ENCODE measurements at places on chromosomes 12 and 14. TPM values are rescaled to one million over a fixed set of nuclear protein-coding genes. Genes with fewer than 3 reads are reported as not detected.

DNA sequence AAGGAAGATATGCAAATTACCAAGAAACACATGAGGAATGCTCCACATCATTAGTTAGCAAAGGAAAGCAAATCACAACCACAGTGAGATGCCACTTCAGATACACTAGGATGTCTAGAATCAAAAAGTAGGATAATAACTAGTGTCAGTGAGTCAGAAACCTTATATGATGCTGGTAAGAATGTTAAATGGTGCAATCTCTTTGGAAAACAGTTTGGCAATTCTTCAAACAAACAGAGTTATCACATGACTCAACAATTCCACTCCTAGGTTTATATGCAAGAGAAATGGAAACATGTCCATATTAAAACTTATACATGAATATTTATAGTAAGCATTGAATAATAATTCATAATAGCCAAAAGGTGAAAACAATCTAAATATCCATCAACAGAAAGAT is 220.9 kb downstream of the FOXG1 start:
- H3K36me3 ChIP-seq = no peaks in the 10 kb centered on the region
- H3K27me3 ChIP-seq = no peaks in the 10 kb centered on the region
- H3K4me3 ChIP-seq = no peak overlapping the region
- no peak overlapping the region for H3K27ac ChIP-seq

ESPL1 gene
- 61.9 TPM for total RNA-seq

YEATS4 gene
- 23.5 TPM for total RNA-seq

GRCh38 chr12:106866426-106867080 is 89.2 kb upstream of the TMEM263 start:
- no peaks in the 10 kb centered on the region for H3K4me1 ChIP-seq
- peaks cover 4% of the 10 kb centered on the region for H3K36me3 ChIP-seq
- H3K27me3 ChIP-seq = no peaks in the 10 kb centered on the region

GRCh38 chr14:93320489-93320888 is 12.3 kb downstream of the BTBD7 start:
- H3K27ac ChIP-seq = peak overlapping the region; percentile 66
- no peak overlapping the region for H3K4me3 ChIP-seq
- H3K4me1 ChIP-seq = peaks cover 27% of the 10 kb centered on the region
- H3K27me3 ChIP-seq = no peaks in the 10 kb centered on the region

CSRP2 gene
- total RNA-seq = 1.6 TPM

SOAT2 gene
- 1.9 TPM for total RNA-seq

GPR65 gene
- 8.2 TPM for total RNA-seq

GRCh38 chr12:12267742-12268200 is 927 bp upstream of the LRP6 start:
- H3K27me3 ChIP-seq = no peaks in the 10 kb centered on the region
- no peaks in the 10 kb centered on the region for H3K36me3 ChIP-seq
- DNase-seq = no peak

KRT79 gene
- total RNA-seq = not detected

- H3K36me3 ChIP-seq = no peaks in the 10 kb centered on the region
- no peak overlapping the region for H3K4me3 ChIP-seq
- H3K27ac ChIP-seq = no peak overlapping the region
- no peaks in the 10 kb centered on the region for H3K27me3 ChIP-seq
- H3K4me1 ChIP-seq = peaks cover 27% of the 10 kb centered on the region
These were observed 40.5 kb downstream of the PSMA6 start for GRCh38 chr14:35332517-35333263.

LGR5 gene
- total RNA-seq = not detected

GRCh38 chr12:97229004-97229403 is 233.6 kb upstream of the RMST start:
- DNase-seq = no peak
- H3K36me3 ChIP-seq = no peaks in the 10 kb centered on the region
- H3K27ac ChIP-seq = no peak overlapping the region
- H3K4me3 ChIP-seq = no peak overlapping the region
- H3K4me1 ChIP-seq = no peaks in the 10 kb centered on the region
- no peaks in the 10 kb centered on the region for H3K27me3 ChIP-seq

MUCL1 gene
- total RNA-seq = not detected

DNA sequence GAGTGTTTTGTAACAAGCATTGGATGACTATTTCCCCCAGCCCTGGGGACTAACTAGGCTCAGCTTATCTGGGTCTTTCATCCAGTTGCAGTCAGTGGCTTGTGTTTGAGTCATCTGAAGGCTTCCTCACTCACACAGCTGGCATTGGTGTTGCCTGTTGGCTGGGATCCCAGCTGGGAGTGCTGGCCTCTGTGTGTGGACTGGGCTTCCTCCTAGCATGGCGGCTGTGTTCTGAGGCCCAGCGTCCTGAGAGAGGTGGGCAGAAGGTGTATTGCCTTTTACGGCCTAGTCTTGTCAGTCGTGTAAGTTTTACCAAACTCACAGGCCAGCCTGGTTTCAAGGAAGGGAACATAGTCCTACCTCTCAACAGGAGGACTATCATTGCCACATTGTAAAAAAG is 28.3 kb upstream of the PPP2R5C start:
- H3K27ac ChIP-seq = no peak overlapping the region
- DNase-seq = no peak
- peaks cover 13% of the 10 kb centered on the region for H3K4me1 ChIP-seq
- H3K27me3 ChIP-seq = no peaks in the 10 kb centered on the region
- no peaks in the 10 kb centered on the region for H3K36me3 ChIP-seq

- no peaks in the 10 kb centered on the region for H3K27me3 ChIP-seq
- H3K4me3 ChIP-seq = no peak overlapping the region
- H3K27ac ChIP-seq = no peak overlapping the region
- H3K36me3 ChIP-seq = peaks cover 9% of the 10 kb centered on the region
- no peaks in the 10 kb centered on the region for H3K4me1 ChIP-seq
- no peak for DNase-seq
These were observed 41.5 kb downstream of the RNFT2 start for GRCh38 chr12:116779597-116779996.

- H3K27me3 ChIP-seq = no peaks in the 10 kb centered on the region
- H3K36me3 ChIP-seq = no peaks in the 10 kb centered on the region
- H3K4me1 ChIP-seq = no peaks in the 10 kb centered on the region
- DNase-seq = no peak
- H3K4me3 ChIP-seq = no peak overlapping the region
These were observed 129.8 kb upstream of the TMEM132C start for GRCh38 chr12:128137140-128137539.

DNA sequence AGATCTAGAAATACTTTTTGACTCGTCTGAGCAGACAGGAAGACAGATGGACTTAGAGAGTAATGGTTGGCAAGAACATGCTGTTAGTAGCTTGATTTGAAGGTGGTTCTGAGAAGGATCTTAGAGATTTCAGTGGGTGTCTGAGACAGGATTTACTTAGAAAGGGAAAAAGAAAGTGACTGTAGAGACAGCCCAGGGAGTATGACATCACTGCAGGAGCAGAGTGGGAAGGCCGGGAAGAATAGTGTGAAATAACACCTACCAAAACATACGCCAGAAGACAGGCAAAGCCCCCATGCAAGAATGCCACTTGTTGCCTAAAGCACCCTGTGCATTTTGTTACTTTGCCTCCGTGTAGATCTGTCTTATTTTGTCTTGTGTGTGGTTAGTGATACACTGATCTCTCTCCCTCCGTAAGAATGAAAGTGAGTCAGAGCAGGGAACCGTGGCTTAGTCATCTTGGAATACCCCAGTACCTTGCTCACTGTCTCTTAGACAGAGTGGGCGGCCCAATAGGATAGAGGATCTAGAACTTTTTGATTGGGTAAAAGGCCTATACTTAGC is 161.3 kb upstream of the IFNG-AS1 start:
- H3K4me1 ChIP-seq = no peaks in the 10 kb centered on the region
- DNase-seq = no peak
- H3K36me3 ChIP-seq = no peaks in the 10 kb centered on the region
- no peak overlapping the region for H3K27ac ChIP-seq

GRCh38 chr12:127422935-127423566 is 843.9 kb upstream of the TMEM132C start:
- no peak overlapping the region for H3K27ac ChIP-seq
- DNase-seq = no peak
- no peaks in the 10 kb centered on the region for H3K27me3 ChIP-seq
- no peaks in the 10 kb centered on the region for H3K4me1 ChIP-seq
- no peaks in the 10 kb centered on the region for H3K36me3 ChIP-seq

DNA sequence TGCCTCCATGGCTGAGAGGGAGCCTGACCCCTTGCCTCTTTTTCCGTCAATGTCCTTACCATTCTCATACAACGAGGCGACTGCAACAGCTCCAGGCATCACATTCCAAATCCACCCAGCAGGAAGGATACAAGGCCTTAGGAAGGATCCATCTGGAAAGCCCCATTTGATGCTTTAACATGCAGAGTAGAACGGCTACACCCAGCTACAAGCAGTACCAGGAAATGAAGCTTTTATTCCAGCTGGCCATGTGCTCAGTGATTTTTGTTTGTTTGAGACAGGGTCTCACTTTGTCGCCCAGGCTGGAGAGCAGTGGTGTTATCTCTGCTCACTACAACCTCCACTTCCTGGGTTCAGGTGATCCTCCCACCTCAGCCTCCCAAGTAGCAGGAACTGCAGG is 124.8 kb downstream of the TMEM132D start:
- no peaks in the 10 kb centered on the region for H3K36me3 ChIP-seq
- no peaks in the 10 kb centered on the region for H3K4me1 ChIP-seq
- no peaks in the 10 kb centered on the region for H3K27me3 ChIP-seq
- no peak overlapping the region for H3K4me3 ChIP-seq
- DNase-seq = no peak
- H3K27ac ChIP-seq = no peak overlapping the region

PTPN6 gene
- total RNA-seq = 457 TPM

DNA sequence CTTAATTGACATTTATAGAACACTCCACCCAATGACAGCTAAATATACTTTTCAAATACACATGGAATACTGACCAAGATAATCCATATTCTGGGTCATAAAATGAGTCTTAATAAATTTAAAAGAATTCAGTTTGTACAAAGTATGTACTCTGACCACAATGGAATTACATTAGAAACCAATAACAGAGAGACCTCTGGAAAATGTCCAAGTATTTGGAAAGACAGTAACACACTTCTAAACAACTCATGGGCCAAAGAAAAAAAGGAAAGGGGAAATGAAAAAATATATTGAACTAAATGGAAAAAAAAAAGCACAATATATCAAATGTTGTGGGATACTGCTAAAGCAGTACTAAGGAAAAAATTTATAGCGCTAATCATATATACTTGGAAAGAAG is 52.0 kb downstream of the CRACR2A start:
- no peak for DNase-seq
- H3K27ac ChIP-seq = no peak overlapping the region
- no peaks in the 10 kb centered on the region for H3K4me1 ChIP-seq
- H3K36me3 ChIP-seq = no peaks in the 10 kb centered on the region
- H3K27me3 ChIP-seq = no peaks in the 10 kb centered on the region

- H3K36me3 ChIP-seq = no peaks in the 10 kb centered on the region
- H3K4me1 ChIP-seq = no peaks in the 10 kb centered on the region
- no peak for DNase-seq
These were observed 475.4 kb upstream of the SEL1L start for GRCh38 chr14:82009076-82009475.

DNA sequence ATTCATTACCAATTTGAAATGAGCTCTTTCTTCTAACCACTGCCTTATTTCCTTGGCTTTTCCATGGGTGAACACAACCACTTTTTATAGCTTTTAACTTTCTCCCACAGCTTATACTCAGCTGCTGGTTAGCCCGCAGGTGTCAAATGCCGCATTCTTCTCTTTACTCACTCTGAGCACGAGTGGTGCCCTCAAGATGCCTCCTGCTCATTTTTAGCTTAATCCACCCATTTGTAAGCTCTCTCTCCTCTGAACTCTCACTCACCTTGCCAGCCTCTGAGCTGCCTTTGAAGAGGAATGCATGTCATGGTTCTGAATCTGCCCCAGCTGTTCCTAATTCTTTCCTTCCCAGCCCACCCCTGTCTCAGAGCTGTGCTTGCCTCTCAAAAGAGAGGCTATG is 449.4 kb upstream of the PRICKLE1 start:
- H3K36me3 ChIP-seq = no peaks in the 10 kb centered on the region
- no peaks in the 10 kb centered on the region for H3K4me1 ChIP-seq
- H3K4me3 ChIP-seq = no peak overlapping the region
- no peak for DNase-seq
- H3K27me3 ChIP-seq = no peaks in the 10 kb centered on the region

DNA sequence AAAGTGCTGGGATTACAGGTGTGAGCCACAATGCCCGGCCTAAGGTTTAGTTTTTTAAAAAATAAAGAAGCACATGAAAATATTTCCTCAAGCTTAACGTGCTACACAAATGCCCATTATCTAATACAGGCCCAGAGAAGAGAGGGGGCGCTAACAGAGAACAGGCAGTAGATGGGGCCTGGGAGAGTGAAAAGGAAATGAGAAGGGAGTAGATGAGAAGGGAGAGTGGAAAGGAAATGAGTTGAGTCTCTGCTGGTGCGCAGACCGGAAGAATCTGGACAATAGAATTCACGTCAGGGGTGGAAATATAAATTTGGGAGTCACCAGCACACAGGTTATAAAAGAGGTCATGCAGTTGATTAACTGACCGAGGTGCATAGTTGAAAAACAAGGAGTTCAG is 10.7 kb downstream of the PXN start:
- no peaks in the 10 kb centered on the region for H3K27me3 ChIP-seq
- no peak overlapping the region for H3K27ac ChIP-seq
- H3K4me1 ChIP-seq = peaks cover 28% of the 10 kb centered on the region

AKAP5 gene
- total RNA-seq = 3.7 TPM

GRCh38 chr12:124470139-124470538 is 97.3 kb downstream of the NCOR2 start:
- H3K27me3 ChIP-seq = no peaks in the 10 kb centered on the region
- DNase-seq = no peak
- H3K36me3 ChIP-seq = peaks cover 41% of the 10 kb centered on the region
- H3K4me1 ChIP-seq = peaks cover 17% of the 10 kb centered on the region
- no peak overlapping the region for H3K4me3 ChIP-seq
- no peak overlapping the region for H3K27ac ChIP-seq

GRCh38 chr12:125738211-125738610 is 673.0 kb downstream of the AACS start:
- no peaks in the 10 kb centered on the region for H3K36me3 ChIP-seq
- H3K27ac ChIP-seq = no peak overlapping the region
- H3K27me3 ChIP-seq = no peaks in the 10 kb centered on the region

DNA sequence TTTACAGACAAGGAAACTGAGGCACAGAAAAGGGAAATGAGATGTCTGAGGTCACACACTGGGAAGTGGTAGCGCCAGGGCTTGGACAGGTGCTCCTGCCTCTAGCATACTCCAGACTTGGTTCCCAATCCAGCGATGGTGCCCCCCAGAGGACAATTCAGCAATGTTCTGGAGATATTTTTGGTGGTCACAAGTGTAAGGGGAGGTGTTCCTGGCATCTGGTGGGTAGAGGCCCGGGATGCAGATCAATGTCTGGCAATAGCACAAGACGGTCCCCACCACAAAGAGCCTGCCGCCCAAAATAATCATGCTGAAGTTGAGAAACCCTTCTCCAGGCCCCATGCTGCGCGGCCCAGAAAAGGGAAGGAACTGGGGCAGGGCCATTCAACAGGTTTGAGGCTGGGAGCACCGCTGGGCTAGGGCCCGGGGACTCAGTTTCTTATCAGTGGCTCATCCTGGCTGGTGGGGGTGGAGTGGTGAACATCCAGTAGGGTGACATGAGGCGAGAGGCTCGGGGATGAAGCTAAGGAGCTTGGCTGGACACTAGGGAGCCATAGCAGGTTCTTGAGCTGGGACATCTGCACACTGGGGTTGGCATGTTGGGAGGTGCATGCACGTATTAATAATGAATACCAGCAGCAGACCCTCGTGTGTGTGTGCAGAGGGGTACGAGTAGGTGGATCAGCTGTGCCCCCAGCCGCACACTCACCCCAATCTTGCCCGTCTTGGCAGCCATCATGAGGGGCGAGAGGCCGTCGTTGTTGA is 35.1 kb downstream of the TRPV4 start:
- H3K4me1 ChIP-seq = no peaks in the 10 kb centered on the region
- no peak overlapping the region for H3K27ac ChIP-seq
- no peak overlapping the region for H3K4me3 ChIP-seq
- DNase-seq = no peak

All from GM12878 (cell line).